Activated naive CD4-positive, alpha-beta T cell treated with anti-CD3 and anti-CD28 coated beads for 36 hours (primary cell): ENCODE measurements at places on chromosomes 5 and 9. TPM values are rescaled to one million over a fixed set of nuclear protein-coding genes. Genes with fewer than 3 reads are reported as not detected.

DNA sequence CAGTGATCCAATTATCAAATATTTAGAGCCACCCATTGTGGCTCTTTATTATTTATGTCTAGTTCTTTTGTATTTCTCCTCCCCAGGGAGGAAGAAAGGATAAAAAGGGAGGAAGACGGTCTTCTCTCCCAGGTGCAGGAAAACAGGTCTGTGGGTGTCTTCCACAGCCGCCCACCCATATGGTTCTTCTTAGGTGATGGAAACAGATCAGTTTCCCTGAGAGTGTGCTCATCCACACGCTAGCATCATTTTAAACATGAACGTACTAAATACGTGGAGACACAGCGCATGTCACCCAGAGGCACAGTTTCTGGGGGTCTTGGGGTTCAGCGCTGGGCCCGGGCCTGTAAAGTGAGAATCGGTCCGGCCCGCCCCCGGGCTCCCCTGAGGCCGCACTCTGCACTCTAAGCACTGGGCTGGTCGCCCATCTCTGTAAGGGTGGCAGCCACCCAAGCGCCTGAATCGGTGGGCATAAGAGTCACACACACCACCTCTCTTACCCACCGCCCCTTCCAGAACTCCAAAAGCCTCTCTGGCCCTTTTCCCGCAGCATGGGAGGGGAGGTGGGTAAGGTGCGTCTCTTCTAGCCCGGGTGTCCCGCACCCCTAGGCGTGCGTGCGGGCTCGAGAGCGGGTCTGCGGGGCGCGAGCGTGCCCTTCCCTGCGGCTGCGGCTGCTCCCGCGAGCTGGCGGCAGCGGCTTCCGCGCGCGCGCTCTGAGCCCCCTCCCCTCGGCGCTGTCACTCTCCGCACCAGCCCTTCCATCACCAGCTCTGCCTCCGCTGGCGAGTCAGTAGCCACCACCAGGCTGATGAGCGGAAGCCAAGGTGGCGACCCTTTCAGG lies 1.3 kb downstream of the PTCH1 start:
- peak; percentile 69 for DNase-seq

DNA sequence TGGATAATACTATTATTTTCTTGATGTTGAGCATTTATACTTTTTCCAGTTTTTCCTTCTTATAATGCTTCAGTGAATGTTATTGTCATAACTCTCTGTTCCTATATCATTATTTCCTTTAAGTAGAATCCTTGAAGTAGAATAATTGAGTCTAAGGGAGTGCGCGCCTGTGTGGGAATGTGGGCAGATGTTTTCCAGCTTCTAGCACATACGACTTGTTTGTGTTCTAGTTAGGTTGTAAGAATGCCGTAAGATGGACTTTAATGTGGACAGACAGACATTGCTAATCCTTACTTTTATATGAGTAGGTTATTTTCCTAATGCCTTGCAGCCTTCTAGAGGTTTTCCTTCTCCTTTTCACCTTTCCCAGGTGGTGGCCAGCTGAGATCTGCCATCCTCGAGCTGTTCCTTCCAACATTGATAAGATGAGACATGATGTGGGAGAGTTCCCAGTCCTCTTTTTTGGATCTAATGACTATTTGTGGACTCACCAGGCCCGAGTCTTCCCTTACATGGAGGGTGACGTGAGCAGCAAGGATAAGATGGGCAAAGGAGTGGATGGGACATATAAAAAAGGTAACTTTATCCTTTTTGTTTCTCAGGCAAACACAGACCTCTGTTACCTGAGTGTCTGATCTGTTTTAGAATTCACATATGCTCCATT lies 34.2 kb downstream of the RAB24 start:
- DNase-seq: no peak

SLC45A2 gene
- not detected for total RNA-seq

DNA sequence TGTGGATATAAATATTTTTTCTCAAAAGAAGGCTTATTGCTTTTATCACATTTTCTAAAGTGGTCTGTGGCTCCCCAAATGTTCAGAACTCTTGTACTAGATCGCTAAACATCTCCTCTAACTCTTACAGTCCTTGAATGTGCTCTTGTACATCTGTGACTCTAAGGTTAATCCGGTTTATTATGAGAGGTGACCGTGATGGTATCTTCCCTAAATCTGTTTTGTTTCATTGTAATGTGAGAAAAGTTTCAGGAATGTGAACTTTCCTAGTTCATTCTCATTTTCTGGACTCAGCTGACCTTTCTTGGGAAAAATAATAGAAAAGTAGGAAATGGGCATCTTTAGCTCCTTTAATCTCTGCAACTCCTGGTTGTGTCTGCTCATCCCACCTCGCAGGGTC lies 94.5 kb upstream of the CD180 start:
- DNase-seq: no peak

DNA sequence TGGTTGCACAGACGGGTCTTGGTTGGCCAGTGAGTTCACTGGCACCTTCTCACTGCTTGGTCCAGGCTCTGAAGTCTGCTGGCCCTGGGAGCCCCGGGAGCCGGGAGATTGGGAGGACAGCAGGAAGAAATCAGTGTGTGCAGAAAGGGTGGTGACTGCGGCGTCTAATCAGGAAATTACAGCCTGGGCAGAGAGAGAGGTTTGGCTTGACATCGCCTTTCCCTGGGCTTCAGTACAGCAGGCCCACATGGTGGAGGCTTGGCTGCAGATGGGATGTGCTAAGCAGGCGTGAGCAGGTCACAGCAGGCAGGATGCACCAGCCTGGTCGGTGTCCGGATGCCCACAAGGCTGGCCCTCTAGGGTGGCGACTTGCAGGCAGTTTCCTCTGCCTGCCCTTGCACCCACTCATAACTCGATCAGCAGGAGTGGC lies 17.2 kb downstream of the PITX1 start:
- no peak for DNase-seq

- DNase-seq: no peak
Measured at GRCh38 chr9:128082151-128082550, 14.1 kb downstream of the SLC25A25 start.

MLANA gene
- not detected for total RNA-seq

DNA sequence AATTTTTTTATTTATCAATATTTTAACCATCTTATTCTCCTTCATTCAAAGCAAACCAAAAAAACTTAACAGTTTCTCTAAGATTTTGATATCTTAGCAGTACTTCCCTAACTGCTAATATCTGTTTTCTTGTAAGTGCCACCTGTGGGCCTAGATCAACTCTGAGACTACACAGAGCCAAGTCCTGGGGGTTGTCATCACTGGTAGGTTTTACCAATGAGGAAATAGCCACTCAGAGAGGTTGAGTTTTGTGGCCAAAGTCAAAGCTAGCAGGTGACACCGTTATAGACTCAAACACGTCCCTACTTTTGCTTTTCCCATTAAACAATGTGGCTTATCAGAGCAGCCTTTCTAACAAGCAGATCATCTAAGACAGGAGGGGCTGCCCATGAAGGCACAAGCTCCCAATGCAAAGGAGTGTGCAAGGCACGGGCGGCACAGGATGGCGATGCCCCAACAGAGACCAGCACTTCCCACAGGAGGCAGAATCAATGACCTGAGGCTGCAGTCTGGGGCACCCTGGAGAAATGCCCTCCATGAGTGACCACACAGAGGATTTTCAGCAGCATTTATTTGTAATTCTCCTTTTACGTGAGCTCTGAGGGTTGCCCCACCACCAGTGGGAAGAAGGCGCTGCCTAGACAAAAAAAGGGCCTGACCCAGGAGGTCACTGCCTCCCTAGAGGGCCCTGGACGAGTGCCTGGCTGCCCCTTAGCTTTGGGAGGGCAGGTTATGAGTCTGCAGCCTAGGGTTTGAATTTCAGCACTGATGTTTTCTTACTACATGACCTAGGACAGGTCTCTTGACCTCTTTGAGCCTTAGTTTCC lies 7.4 kb downstream of the TBC1D2 start:
- DNase-seq: no peak

- peak; percentile 73 for DNase-seq
Measured at GRCh38 chr9:136546697-136547501, 1.1 kb upstream of the NOTCH1 start.

- no peak for DNase-seq
Measured at GRCh38 chr5:67765697-67766096, 449.9 kb upstream of the PIK3R1 start.

NR3C1 gene
- 41.8 TPM for total RNA-seq

C9orf57 gene
- total RNA-seq: not detected

SLC6A18 gene
- total RNA-seq: not detected

DNA sequence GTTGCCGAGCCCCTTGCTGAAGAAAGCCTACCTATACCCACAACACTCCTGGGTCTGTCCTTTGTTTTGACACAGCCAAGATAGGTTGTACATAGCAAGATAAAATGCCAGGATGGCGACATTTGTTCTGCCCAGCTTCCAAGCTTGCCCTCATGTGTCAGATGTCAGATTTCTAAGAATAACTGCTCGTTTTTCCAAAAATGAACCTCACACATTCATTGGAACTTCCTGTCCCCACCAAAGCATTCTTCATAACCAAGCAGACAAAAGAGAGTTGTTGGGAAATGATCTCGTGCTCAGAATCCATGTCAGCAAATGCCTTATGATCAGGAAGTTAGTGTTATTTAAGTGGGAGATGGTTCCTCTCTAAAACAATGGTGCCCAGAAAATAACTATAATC lies 210.1 kb downstream of the ZNF608 start:
- DNase-seq: no peak

- no peak for DNase-seq
Measured at GRCh38 chr9:104810421-104811339, 46.8 kb downstream of the NIPSNAP3B start.
